CD4-positive, alpha-beta T cell treated with Interleukin-4 for 1 hour (primary cell): ENCODE measurements at places on chromosomes 6 and 20.

GRCh38 chr6:98343797-98344196, 490.6 kb upstream of the POU3F2 start:
- DNase-seq = no peak

GRCh38 chr20:33013701-33014326, 6.3 kb downstream of the BPIFB2 start:
- no peak for DNase-seq

- no peak for DNase-seq
Measured at GRCh38 chr20:37342231-37343177, 3.4 kb upstream of the SRC start.

- DNase-seq = no peak
Measured at GRCh38 chr20:56809668-56810067, 180.6 kb downstream of the TFAP2C start.

DNA sequence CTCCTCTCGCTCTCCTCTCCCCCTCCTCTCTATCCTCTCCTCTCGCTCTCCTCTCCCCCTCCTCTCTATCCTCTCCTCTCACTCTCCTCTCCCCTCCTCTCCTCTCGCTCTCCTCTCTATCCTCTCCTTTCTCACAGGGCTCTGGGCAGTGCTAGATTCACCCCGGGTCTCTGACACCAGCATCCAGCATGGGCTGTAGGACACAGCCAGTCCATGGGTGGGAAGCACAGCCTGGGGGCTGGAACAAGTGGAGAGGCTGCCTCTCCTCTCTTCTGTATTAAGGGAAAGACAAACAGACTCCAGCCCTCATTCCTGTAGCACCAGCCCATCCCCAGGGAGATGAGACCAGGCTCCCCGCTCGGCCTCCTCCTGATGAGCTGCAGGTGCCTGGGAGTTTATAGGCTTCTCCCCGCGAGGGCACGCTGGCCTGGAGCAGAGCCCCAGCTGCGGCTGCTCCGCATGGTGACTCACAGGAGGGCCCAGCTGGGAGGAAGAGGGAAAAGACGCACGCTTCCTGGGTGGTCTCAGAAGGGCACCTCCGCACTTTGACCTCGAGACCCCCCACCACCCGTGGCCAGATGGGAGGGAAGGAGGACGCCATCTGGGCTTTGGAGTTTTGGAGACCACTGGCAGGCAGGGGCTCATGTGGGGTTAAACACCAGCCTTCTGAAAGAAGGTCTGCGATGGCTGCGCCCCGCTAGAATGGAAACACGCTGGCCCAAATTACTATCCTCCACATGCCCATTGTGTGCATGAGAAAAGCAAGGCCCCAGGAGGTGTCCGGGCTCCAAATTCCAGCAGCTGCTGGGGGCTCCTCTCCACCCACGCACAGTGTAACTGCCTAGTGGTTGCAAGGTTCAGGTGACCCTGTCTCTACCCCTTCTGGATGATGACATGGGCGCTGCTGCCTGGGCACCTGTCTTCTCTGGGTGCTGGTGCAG, 68.0 kb downstream of the BMP7 start:
- no peak for DNase-seq

DNA sequence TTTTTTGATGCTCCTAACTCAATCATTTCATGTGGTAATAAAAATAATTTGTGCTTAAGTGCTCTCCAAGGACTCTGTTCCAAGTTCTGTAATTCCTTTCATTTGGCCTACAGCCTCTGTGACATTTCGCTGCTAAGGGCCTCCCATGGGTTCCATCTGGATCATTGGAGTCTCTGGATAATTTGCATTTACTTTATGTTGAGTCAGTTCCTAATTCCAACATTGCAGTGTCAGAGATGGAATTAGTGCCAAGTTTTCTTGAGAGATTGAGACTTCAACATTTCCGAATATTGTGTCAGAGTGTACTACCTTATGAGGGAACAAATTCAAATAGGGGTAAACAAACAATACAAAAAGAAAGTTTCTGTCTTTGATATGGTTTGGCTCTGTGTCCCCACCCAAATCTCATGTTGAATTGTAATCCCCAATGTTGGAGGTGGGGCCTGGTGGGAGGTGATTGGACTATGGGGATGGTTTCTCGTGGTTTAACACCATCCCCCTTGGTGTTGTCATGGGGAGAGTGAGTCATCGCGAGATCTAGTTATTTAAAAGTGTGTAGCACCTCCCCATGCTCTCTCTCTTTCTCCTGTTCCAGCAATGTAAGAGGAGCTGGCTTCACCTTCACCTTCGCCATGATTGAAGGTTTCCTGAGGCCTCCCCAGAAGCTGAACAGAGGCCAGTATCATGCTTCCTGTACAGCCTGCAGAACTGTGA, 244.1 kb upstream of the TBX18 start:
- DNase-seq = no peak

GRCh38 chr6:118896339-118897136, 2.6 kb downstream of the ASF1A start:
- DNase-seq = peak; percentile 61

GRCh38 chr6:20755631-20756030, 221.4 kb downstream of the CDKAL1 start:
- no peak for DNase-seq

DNA sequence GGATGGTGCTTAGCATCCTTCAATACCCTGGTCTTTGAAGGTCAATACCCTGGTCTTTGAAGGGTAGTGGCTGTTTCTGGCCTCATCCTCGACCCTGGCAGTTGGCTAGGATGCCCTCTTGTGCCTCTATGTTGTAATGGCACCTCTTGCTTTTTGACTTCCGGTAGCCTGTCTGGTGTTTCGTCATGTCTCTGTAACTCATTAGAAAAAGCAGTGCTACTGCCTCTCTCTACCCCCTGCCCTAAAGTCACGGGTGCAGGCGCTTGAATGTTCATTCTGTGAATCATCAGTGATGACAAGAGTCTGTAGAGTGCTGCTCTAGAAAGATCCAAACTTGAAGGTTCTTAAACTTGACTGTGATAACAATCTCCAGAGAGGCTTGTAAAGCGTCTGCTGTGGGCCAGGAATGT, 28.3 kb downstream of the RSPO4 start:
- DNase-seq = peak; percentile 30

DNA sequence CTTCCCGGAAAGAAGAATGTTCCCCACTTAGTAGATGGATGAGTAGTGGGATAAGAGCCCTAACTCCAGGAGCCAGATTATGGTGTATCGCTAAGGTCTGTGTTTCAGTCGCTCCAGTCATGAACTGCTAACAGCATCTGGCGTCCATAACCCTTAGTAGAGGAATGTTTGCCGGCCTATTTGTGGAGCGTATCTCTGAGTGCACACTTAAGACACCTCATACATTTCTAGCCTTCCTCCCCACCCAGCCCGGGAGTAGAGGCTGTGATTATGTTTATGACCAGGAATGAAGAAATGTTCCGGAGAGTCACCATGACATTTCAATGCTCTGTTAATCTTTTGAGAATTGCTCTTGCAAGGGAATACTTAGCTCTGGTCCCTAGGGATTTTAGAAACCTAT, 251.1 kb upstream of the SOX4 start:
- no peak for DNase-seq

GRCh38 chr20:39961637-39962244, 727.3 kb downstream of the MAFB start:
- no peak for DNase-seq

GRCh38 chr20:19712721-19713260, 45.3 kb upstream of the RIN2 start:
- DNase-seq = no peak

- no peak for DNase-seq
Measured at GRCh38 chr6:122050242-122050755, 349.2 kb upstream of the HSF2 start.

- DNase-seq = no peak
Measured at GRCh38 chr6:76416821-76417605, 344.6 kb upstream of the IMPG1 start.

- DNase-seq = peak; percentile 69
Measured at GRCh38 chr20:51531141-51531710, 11.3 kb downstream of the NFATC2 start.

DNA sequence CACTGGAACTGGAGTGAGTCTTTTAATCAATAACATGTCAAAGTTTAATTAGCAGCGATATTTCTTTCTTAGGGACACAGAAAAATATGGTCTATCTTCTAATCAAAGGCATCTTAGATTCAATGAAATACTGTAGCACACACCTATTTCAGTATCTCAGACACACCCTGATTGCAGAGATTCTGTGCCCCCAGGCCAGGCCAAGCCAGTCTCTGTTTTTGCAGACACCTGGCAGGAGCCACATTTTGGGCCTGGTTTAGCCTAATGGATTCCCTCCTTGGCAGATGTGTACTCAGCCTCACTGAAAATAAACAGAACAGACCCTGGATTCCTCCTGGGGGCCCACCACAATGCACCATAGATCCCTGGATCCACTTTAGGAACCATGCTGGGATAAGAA, 74.8 kb downstream of the LRFN2 start:
- no peak for DNase-seq

- no peak for DNase-seq
Measured at GRCh38 chr20:10061641-10062040, 26.9 kb downstream of the ANKEF1 start.

DNA sequence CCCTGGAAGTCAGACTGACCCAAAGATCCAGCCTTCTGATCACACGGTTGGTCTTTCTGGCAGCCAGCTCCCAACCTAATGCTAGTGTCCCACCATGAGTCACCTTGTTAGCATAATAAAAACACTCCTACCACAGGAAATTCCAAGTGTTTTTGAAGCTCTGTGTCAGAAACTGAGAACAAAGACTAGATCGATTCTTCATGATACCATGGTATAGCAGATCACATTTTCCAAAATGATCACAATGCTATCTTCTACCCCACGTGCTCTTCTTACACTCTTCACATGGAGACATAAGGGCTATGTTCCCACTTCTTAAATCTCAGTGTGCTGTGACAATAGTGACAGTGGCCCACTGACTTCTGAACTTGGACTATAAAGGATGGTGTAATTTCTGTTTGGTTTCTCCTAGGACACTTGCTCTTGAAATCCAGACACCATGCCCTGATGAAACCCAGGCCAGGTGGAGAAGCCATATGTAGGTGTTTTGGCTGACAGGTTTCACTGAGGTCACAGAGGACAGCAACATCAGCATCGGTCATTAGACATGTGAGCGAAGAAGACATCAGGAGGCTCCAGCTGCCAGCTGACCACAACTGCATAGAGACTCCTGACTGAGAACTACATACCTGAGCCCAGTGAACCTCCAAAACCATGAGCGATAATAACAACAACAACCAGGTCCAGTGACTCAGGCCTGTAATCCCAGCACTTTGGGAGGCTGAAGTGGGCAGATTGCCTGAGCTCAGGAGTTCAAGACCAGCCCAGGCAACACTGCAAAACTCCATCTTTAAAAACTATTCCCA, 57.5 kb downstream of the MKKS start:
- no peak for DNase-seq

DNA sequence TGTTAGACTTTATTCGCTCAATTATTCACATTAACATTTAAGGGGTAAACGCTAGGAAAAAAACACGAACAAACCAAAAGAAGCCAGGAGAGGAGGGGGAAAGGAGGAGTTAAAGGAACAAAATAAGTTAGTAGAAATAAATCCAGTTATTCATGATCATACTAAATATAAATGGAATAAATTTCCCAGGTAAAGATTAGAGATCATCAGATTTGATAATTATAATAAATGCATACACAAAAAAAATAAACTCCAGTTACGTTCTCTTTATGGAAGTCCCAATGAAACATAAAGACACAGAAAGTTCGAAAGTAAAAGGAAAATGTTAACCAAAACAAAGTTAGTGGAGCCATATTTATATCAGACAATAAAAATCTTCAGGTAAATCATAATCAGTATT, 568.7 kb upstream of the NOX3 start:
- DNase-seq = no peak

DNA sequence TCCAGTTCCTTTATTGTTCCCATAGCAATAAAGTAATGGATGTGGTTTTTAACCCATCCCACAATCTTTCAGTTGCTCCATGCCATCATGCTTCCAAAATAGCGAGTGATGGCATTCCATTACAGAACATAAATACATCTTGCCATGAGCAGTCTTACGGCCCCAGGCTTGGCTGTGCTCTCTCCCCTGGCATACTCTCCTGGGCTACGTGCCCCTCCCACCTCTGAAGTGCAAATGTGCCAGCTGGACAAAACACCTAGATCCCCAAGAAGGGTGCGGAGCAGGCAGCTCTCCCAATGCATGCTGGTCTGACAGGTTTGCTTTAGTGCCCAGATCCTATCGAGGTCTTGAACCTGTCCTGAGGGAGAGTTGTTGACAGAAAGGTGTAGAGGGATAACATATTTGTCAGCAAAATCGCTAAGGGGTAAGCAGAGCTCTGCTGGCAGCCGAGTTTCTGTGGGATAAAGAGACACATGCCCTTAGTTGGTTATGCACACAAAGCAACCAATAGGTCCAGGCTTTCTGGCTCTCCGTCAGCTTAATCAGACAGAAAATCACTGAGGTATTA, 43.9 kb upstream of the PAX1 start:
- no peak for DNase-seq

DNA sequence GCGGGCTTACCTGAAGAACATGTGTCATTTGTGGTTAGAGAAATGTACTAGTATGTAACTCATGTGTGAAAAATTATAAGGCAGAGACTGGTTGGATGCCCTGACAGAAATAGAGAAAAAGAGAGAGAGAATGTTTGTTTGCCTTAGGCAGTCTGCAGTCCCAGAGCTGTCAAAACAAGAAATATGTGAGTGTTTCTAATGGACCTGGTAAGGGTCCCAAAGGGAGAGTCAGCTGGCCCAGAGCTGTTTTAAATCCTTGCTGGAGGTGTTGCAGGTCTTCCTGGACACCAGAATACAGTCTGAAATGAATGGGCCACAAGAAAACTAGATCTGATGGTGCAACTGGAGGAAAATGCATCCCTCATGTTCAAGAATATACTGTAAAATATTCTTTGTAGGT, 158.3 kb upstream of the OGFRL1 start:
- no peak for DNase-seq

- DNase-seq = no peak
Measured at GRCh38 chr6:111456208-111456607, 26.8 kb downstream of the REV3L start.

GRCh38 chr6:99789767-99790166, 183.1 kb downstream of the PRDM13 start:
- DNase-seq = no peak

- DNase-seq = no peak
Measured at GRCh38 chr6:129609635-129610034, 100.3 kb downstream of the ARHGAP18 start.

DNA sequence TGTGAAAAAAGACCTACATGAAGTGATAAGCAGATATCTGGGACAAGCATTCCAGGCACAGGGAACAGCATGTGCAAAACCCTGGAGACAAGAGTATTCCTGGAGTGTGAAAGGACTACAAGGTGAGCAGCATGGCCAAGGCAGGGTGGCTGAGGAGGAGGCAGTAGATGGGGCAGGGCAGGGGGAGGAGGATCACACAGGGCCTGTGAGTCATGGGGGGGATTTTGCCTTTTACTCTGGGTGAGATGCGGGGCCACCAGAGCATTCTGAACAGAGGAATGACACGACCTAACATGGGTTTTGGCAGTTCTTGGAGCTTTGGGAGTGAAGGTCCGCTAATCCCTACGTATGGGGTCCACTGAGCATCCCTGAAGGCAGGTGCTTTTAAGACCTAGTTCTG, 69.8 kb upstream of the CCN6 start:
- DNase-seq = no peak
